HAP-1 (cell line): ENCODE measurements at places on chromosomes 11 and 22.
A peak's percentile ranks its signal among the peaks of the same experiment; 100 is the strongest.

GRCh38 chr11:16814410-16815046 lies 76.1 kb downstream of the C11orf58 start:
- DNase-seq, result no peak

DNA sequence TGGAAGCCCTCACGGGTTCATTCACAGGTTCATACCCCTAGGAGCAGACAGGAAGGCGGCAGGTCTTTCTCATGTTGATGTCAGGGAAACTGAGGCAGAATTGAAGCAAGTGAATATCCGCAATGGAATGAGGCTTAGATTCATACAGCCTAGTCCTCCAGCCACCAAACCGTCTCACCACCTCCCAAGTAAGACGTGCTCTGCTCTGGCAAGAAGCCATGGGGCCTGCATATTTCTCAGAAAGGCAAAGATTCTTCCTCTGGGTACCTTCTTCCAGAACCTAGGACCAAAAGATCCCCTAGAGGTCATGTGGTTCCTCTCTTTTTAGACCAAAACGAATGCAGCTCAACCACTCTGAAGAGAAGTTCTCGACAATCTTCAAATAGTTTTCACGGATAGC lies 1.7 kb downstream of the AP1B1 start:
- no peak for DNase-seq

GRCh38 chr11:103007521-103007920 lies 52.0 kb upstream of the MMP13 start:
- DNase-seq, result no peak

DNA sequence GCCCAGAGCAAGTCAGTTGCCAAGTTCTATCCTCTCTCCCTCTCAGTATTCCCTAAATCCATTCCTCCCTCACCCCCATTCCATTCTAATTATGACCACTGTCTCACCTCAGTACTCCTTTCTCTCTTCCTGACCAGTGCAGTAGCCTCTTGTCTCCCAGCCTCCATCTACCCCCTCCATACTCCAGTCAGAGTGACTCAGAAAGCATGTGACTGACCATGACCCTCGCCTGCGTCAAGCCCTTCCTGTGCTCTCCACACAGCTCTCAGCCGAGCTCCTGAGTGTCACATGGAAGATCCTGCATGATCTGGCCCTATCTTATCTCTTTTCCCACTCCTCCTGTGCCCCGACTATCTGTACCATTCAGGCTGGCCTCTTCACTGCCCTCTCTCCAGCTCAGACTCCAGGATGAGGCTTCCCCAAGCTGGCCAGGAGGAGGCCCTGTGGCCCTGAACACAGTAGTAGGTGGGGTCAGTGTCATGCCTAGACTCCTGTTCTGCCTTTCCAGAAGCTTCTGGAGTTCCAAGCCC lies 42.6 kb downstream of the NEU3 start:
- DNase-seq, result no peak

DNA sequence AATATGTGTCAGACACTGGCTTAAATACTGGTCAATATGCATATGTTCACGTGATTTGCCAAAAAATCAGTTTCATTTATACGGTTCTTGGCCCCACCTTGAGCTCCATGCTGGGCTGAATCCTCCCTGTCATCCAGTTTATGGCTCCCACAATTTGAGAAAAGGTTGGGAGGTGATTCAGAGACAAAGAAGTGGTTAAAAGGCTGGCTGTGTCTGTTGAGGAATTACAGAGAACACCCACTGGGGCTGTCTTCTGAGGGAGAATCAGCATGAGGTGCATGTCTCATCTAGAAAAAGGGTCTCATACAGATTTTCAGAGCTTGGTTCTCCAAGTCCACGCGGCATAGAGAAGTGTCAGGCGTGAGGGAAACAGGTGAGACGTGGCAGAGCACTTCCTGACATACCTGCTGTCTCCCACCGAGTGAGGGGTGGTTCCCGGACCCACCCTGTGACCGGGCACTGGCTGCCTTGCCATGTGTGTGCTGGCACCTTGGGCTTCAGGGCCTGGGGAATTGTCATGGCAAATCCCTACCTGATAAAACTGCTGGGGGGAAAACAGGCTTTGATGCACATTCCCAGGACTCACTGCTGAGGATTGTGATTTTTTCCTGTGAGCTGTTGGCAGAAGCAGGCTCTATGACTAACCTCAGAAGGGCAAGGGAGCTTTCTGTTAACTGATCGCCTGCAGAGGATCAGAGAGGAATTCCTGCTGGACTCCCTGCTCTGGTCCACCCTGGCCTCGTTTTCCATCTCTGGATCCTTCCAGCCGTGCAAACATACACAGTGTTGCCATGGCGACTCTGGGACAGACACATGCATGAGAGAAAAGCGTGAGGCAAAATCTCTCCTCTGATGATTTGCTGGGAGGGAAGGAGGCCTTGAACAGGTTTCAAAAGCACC lies 223.6 kb downstream of the ADAMTS15 start:
- DNase-seq, result no peak

- DNase-seq, result peak; percentile 61
Observed at GRCh38 chr11:96337541-96338431, 5.2 kb downstream of the MAML2 start.

DNA sequence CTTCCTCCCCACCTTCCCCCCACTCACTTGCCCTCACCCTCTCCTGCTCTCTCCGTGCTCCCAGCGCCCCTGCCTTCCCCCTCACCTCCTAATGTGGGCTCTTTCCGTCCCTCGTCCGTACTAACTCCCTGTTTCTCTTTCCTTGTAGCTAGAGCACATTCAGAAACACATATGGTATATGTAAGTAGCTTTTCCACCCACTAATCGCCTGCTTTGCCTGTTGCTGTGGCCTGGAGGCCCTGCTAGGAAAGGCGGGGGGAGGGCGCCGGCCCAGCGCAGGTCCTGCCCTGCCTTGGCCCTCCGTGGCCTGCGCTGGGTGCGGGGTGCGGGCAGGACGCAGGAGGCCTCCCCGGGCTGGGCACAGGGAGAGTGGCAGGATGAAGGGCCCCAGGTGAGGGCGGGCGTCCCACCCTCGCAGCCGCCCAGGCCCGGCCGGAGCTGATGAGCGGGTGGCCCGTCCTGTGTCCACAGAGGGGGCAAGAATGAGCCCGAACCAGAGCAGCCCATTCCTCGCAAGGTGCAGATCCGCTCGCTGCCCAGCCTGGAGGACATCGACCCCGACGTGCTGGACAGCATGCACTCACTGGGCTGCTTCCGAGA lies 41.7 kb downstream of the MOB2 start:
- DNase-seq, result no peak

DNA sequence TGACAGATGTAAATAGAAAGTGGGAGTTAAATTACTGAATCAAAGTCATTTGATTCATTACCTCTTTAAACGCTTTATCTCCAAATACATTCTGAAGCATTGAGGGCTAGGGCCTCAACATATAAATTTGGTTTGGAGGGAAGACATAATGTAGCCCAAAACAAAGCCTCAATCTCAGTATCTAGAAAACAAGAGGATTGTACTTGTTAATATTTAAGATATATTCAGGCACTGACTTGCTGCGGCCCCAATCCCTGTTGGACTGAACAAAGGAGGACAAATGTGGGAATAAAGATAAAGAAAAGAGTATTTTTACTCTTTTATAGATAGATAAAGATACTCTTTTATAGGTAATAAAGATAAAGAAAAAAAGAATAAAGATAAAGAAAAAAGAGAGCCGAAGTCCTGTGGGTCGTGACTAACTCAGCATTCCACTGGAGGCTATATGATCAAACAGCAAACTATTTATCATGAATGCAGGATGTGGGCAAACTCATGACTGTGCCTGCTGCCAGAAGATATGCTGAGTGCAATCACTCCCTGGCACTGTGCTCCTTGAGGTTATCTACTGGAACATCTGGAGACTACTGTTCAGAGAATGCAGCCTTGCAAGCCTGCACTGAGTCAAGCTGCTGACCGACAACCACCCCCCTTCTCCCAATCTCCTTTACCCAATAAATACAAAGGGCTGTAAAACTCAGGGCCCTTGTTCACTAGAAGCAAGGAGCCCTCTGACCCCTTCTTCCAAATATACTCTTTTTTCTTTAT lies 6.9 kb downstream of the OR10V1 start:
- no peak for DNase-seq

GRCh38 chr22:46650078-46650810 lies 30.1 kb downstream of the GRAMD4 start:
- DNase-seq, result no peak

DNA sequence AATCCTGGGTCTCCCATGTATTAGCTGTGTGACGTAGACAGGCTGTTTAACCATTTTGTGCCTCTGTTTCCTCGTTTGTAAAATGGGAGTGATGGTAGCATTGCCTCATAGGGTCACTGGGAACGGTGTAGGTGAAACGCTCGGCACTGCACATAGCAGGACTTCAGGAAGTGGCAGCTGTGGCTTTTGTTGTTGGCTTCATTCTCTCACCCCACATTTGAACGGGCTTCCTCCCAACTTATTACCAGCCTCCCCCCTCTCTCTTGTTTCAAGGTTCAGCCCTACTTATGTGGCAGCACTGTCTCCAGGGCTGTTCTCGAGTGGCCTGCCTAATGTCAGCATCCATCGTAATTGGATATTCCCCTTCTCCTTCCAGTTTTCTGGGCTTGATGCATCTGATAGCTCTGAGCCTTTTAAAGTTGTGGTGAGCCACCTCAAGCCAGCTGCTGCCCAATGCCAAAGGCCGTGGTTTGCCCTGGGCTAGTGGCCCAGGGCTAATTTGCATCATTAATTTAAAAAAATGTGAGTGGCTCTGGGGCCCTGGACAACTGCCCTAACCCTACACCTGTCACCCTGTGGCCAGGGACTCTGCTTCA lies 217.8 kb upstream of the TBCEL start:
- DNase-seq, result no peak

- no peak for DNase-seq
Observed at GRCh38 chr22:22103078-22103875, 120.7 kb upstream of the TOP3B start.

DNA sequence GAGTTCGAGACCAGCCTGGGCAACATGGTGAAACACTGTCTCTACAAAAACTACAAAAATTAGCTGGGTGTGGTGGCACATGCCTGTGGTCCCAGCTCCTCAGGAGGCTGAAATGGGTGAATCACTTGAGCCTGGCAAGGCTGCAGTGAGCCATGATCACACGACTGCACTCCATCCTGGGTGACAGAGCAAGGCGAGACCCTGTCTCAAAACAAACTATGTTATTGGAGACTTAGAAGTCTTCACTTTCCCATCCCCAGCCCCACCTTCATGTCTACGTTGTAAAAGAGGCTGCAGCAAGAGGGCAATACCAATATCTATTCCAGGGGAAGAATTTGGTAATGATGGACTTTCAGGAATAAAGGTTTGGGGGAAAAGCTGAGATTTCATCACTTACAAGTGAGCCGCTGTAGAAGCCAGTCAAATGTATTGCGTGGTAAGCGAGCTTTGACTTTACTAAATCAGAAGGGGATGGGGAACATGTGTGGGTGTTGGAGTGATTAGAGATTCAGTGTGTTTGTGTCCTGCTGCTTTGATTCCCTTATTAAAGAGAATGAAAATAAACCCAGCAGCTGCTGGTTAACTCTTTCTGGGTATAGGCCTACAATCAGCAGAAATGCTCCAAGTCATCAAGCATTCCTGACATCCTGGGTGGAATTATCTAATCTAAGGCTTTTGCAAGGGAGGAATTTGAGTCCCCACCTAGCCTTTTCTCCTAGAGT lies 53.7 kb downstream of the UBASH3B start:
- no peak for DNase-seq

DNA sequence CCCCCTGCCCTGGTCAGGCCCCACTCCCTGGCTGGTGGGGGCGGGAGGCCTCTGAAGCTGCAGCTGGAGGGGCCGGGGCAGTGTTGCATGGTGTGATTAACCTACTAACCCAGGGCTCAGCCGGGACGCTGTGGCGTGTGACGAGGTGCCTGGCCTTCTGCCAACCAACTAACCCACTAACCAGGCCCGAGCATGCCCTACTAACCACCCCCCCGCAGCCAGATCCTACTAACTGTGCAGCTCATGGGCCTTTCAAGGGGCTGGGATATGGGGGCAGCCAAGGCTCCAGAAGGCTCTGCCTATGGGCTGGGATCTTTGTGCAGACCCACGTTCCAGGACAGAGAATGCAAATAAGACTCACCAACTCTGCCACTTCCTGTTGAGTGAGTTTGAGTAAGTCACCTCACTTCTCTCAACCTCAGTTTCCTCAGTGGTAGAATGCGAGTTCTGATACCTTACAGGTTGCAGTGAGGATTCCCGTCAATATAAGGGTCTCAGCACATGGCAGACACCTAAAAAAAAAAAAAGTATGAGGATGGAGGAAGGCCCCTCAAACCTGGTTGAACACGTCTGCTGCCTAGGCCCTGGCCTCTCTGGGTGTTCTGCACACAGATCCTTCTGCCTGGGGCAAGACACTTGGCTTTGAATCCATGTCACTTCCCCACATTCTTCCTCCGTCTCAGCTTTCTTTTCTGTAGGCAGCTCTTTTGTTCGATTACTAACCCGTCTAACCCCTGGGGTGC lies 14.1 kb downstream of the MIAT start:
- no peak for DNase-seq

GRCh38 chr11:75557666-75558494 lies 4.2 kb upstream of the SERPINH1 start:
- DNase-seq, result no peak

- DNase-seq, result no peak
Observed at GRCh38 chr11:12494699-12495098, 117.3 kb downstream of the PARVA start.

GRCh38 chr11:17612221-17613188 lies 65.4 kb downstream of the OTOG start:
- no peak for DNase-seq

DNA sequence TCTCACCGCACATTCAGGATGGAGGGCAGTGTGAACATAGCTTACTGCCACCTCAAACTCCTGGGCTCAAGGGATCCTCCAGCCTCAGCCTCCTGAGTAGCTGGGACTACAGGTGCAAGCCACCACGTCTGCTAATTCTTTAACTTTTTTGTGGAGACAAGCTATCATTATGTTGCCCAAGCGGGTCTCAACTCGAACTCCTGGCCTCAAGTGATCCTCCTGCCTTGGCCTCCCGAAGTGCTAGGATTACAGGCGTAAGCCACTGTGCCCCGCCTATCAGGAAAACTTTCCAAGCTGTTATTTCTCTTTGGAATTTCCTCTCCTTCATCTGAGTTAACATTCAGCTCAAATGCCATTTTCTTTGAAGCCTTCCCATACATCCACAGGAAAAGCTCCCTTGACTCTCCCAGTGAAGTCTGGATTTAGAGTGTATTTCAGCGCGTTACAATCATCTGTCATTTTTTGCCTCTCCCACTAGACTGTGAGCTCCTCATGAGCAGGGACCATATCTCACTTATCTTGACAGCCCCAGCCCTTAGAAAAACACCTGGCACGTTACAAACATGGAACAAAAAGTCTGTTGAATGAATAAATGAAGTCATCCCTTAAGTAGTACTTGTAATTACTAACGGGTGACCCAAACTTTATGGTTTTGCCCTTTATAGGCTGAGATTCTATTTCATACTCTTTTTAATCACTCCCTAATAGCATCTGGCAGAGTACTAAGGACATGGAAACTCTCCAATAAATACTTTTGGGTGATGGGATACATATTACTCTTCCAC lies 2.2 kb downstream of the MRTFA start:
- DNase-seq, result no peak

GRCh38 chr11:65560555-65561418 lies 2.6 kb upstream of the LTBP3 start:
- DNase-seq, result peak; percentile 79

GRCh38 chr22:21702700-21703683 lies 32.6 kb downstream of the YPEL1 start:
- no peak for DNase-seq

GRCh38 chr22:46422896-46423295 lies 87.4 kb downstream of the TRMU start:
- no peak for DNase-seq
